CD4-positive, alpha-beta T cell treated with Interleukin-21 for 1 hour (primary cell): ENCODE measurements at places on chromosomes 2 and 18.
A peak's percentile ranks its signal among the peaks of the same experiment; 100 is the strongest.

DNA sequence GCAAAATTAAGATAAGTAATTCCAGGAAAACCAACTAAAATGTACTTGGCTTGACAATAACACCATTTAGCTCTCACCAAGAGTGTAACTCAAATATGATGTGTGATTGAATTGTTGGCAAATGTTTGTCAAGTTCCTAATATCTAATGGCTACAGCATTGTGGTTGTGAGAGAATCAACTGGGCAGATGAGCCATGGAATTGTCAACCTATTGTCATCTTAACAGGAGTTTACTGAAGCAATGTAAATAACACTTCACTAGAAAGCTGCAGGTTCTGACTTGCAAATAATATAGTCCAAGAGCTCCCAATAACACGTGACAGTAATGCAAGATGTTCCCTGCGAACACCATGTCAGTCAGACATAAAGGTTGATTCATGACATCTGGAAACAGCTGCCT, 495.2 kb upstream of the MEIS1 start:
- DNase-seq, result no peak

GRCh38 chr2:138922973-138923563, 142.9 kb upstream of the NXPH2 start:
- no peak for DNase-seq

DNA sequence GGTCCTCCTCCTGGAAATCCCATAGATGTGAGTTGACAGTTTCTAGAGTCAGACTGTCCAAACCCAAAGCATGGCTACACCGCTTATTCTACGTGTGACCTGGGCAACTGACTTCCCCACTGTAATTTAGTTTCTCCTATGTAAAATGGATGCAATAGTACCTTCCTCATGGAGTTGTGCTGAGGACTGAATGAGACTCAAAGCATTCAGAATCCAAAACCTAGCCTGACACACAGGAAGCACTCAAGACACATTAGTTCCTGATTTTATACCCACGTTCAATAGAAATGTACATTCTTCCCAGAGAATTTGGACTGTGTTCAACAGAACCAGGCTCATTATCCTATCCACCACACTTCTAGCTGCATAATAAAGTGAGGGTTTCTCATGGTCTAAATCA, 88.8 kb downstream of the STK39 start:
- DNase-seq, result no peak

GRCh38 chr2:127401757-127402695, 14.3 kb upstream of the MAP3K2 start:
- no peak for DNase-seq

GRCh38 chr2:138239902-138240491, 261.6 kb upstream of the SPOPL start:
- no peak for DNase-seq

GRCh38 chr2:15749460-15750432, 158.1 kb downstream of the DDX1 start:
- no peak for DNase-seq

GRCh38 chr18:40249390-40250080, 1705.5 kb upstream of the PIK3C3 start:
- DNase-seq, result no peak

DNA sequence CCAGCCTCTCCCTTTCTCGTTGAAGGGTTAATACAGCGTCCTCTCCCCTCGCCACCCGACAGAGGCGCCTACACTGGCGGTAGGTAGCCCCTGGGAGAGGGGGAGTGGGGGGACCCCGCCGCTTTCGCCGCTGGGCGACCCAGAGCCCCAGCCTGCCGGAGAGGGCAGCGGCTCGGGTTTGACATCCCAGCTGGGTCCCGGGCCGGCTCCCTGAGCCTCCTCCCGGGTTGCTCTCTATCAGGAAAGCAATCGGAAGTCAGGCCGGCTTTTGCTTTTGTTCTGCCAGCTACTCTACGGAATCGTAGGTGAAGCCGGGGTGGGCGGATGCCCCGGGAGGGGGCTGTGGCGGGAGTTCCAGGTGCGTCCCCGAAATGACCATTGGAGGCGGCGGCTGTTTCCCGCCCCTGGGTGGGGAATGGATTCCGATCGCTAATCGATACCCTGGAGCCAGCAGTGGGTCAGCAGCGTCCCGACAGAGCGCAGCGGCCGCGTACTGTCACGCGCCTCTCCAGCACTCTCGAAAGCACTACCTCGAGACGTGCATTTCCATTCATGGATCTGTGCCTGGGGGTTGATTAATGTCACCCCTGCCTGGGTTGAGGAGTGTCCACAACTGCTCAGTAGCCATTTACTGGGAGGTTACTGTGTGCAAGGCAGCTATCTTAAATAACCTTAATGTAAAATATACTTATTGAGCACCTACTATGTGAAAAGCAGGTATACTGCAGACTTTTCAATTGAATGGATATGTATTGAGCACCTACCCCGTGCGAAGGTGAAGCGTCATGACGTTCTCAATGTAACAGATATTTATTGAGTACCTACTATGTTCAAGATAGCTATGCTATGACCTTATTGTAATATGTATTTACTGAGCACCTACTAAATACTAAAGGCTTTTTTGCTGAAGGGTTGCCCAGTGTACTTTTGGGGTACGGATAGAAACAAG, 1.1 kb downstream of the MAPK4 start:
- DNase-seq, result no peak

DNA sequence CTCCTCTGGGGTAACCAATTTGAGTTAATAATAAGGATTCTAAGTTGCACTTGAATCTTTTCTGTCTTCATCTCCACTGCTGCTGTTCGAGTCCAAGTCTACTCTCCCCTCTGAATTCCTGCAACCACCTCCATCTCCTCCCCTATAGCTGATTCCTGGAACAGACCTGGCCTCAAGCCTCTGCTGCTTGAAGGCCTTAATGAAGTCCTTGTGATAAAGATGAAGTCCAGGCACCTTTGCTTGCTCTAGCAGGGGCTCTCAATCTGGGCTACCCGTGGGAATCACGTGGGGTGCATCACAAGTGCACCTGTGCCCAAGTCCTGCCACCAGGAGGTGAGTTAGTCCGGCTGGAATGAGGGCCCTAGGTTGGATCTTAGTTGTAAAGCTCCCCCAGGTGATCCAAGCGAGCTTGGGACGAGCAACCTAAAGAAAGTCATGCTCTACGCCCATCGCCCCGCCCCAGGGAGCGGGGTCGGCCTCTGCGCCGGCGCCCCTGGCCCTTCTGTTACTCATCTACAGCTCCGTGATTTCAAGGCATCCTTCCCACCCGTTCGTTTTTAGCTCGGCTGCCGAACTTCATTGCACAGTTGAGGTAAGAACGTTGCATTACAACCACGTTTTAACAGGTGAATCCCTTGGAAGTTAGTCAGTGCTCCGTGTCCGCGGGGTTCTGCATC, 905 bp upstream of the IAH1 start:
- peak; percentile 24 for DNase-seq

- DNase-seq, result no peak
These were observed 76.9 kb downstream of the LBH start for GRCh38 chr2:30308280-30308679.

- no peak for DNase-seq
These were observed 39.6 kb downstream of the LCLAT1 start for GRCh38 chr2:30486655-30487054.

- DNase-seq, result no peak
These were observed 93.8 kb downstream of the C2orf74 start for GRCh38 chr2:61255580-61256437.

DNA sequence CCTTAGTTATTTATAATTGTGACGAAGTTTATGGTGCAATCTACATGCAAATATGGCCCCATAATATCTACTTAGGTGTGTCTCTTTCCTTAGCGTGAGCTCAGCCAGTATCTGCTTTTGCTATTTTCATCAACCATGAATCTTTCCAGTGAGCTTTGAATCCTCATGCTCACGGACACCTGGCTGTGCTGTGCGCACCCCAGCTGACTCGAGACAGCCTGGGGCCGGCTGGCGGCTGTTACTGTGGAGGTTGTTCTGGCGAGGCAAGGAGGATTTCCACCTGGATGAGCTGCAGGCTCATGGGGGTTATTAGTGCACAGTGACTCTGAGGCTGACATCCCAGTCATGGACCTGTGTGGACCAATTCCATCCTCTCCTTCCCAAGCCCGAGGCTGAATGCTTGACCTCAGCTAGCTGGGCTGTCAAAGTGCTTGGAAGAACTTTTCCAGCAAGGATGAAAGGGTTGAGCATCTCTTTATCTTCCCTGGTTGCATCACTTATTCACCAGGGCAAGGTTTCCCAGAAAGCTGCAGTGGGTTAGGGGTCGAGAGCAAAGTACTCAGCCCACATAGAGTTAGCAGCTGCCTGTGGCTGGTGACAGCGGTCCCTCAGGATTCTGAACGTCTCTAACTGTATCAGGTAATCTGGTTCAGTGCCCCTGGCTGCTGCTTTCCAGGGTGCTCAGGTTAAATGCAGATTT, 141.7 kb downstream of the ARL4C start:
- no peak for DNase-seq

DNA sequence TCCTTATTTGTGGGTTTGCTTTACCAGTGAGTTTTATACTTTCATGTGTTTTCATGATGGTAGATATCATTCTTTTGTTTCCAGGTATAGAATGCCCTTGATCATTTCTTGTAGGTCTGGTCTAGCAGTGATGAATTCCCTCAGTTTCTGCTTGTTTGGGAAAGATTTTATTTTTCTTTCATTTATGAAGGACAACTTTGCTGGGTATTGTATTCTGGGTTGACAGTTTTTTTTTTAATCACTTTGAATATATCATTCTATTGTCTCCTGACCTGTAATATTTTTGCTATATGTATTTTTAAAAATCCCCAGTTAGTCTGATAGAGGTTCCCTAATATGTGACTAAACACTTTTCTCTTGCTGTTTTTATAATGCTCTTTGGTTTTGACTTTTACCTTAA, 58.3 kb upstream of the GALNT3 start:
- no peak for DNase-seq

DNA sequence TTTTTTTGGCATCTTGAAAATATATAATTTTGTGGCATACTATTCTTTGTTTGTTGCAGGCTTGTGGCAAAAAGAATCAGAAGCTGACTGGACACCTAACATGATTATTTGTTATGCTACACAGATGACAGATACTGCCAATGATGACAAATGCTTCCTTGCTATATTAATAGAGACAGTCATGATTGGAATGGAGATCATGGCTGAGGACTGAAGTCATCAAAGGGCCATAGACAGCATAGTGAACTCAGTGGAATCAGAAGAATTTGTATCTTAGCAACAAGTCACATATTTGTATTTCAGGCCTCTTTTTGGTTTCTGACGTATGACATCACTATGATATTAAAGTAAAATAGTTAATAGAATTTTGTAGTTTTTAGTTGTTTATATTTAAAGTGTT, 1003.8 kb upstream of the DDX18 start:
- DNase-seq, result no peak
